ENCODE measurements at places on chromosomes 11 and 22. TPM values are rescaled to one million over a fixed set of nuclear protein-coding genes. Genes with fewer than 3 reads are reported as not detected.

- H3K27me3 ChIP-seq, result no peaks in the 10 kb centered on the region
- no peak for DNase-seq
- H3K27ac ChIP-seq, result no peak overlapping the region
- H3K36me3 ChIP-seq, result no peaks in the 10 kb centered on the region
- H3K4me3 ChIP-seq, result no peak overlapping the region
- no peaks in the 10 kb centered on the region for H3K4me1 ChIP-seq
Measured at GRCh38 chr22:33350491-33350890, 292.3 kb upstream of the SYN3 start.

DNA sequence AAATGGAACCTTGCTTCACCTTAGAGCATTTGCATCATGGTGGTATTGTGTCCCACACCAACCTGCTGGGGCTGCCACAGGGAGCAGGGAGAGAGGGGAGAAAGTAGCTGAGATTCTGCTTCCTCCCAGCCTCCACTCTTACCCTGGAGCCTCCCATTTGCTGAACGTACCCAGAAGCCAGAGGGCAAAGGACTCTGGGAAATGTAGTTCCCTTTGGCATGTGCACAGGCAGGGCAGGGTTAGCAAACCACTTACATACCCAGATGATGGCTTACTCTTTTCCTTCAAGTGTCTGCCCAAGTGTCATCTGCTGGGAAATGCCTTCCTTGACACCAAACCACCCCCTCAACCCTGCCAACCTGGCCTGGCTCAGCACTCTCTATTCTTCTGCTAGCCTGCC is 16.9 kb downstream of the SMIM38 start:
- H3K4me1 ChIP-seq, result no peaks in the 10 kb centered on the region
- no peaks in the 10 kb centered on the region for H3K36me3 ChIP-seq
- no peaks in the 10 kb centered on the region for H3K27me3 ChIP-seq

GUCY1A2 gene
- not detected for total RNA-seq

DNA sequence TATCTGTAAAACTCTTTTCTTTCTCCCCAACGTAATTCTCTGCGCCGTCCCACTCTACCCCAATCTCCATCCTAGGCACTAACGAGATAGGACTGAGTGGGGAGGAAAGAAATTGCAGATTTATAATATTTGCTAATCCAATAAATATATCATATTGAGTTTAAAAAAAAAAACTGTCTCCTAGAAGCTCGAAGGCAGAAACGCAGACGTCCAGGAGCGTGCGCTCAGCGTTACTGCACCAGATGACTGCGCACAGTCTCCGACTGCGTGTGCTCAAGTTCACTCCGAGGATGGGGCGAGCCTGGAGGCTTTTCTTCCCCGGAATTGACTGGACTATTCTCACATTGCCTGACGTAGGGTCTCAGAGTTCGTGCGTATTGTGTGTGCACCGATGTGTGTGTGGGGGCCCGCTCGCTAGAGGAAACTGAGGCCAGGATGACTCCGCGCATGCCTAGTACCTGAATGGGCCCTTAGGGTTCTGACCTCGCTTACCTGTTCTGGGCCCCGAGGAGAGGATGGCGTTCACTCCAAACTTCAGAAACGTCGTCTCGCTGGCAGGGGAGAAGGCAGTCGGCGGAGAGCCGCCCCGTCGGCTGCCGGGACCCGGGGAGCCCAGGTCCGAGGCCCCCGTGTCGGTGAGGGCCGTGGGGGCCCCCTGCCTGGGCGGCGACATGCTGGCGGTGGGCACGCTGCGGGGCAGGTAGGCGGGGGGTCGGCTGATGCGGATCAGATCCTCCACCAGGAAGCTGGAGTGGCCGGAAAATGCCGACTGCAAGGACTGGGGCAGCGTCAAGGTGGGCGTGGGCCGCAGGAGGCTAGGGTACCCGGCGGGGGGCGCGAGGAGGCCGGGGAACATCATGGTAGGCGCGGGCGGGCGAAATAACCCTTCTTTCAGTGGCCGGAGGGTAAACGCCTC is 551 bp downstream of the DBX1 start:
- peaks cover 10% of the 10 kb centered on the region for H3K4me1 ChIP-seq
- H3K4me3 ChIP-seq, result no peak overlapping the region
- peaks cover 63% of the 10 kb centered on the region for H3K27me3 ChIP-seq
- no peak overlapping the region for H3K27ac ChIP-seq
- DNase-seq, result no peak

GRCh38 chr11:122665861-122666260 is 10.3 kb downstream of the UBASH3B start:
- no peaks in the 10 kb centered on the region for H3K27me3 ChIP-seq
- no peak overlapping the region for H3K27ac ChIP-seq
- no peak for DNase-seq
- no peaks in the 10 kb centered on the region for H3K36me3 ChIP-seq
- H3K4me1 ChIP-seq, result peaks cover 60% of the 10 kb centered on the region
